Stimulated activated CD8-positive, alpha-beta memory T cell treated with anti-CD3 and anti-CD28 coated beads, Interleukin-15, amount 100 ng/mL, for 1 hour (primary cell): ENCODE measurements at places on chromosomes 12 and 14.

- DNase-seq, result no peak
Measured at GRCh38 chr14:104756477-104757237, 3.7 kb downstream of the SIVA1 start.

GRCh38 chr12:99609455-99610181 lies 37.9 kb upstream of the GARIN6 start:
- DNase-seq, result no peak

GRCh38 chr14:43157661-43158060 lies 1349.4 kb downstream of the FSCB start:
- DNase-seq, result no peak

GRCh38 chr12:97359021-97359690 lies 103.4 kb upstream of the RMST start:
- no peak for DNase-seq

DNA sequence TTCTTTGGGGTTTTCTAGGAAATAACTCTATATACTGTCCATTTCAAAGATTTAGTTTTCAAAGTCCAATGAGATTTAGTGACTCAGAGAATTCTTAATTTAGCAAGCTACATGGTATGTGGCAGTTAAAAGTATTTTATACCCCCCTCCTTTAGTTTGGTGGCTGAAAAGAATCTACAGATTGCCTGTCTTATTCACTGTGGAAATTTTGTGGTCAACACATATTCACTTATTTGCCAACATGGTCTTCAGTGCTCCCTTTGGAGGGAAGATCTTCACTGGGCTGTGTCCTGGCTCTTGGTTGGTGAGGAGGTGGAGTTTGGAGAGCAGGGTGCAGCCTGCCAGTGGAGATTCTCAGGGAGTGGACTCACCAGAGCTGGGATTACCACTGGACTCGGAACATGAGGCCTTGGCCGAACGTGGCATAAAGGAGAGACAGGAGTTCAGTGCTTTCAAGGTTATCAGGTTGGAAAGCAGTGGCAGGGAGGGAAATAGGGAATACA lies 39.8 kb downstream of the SAMD4A start:
- DNase-seq, result no peak

DNA sequence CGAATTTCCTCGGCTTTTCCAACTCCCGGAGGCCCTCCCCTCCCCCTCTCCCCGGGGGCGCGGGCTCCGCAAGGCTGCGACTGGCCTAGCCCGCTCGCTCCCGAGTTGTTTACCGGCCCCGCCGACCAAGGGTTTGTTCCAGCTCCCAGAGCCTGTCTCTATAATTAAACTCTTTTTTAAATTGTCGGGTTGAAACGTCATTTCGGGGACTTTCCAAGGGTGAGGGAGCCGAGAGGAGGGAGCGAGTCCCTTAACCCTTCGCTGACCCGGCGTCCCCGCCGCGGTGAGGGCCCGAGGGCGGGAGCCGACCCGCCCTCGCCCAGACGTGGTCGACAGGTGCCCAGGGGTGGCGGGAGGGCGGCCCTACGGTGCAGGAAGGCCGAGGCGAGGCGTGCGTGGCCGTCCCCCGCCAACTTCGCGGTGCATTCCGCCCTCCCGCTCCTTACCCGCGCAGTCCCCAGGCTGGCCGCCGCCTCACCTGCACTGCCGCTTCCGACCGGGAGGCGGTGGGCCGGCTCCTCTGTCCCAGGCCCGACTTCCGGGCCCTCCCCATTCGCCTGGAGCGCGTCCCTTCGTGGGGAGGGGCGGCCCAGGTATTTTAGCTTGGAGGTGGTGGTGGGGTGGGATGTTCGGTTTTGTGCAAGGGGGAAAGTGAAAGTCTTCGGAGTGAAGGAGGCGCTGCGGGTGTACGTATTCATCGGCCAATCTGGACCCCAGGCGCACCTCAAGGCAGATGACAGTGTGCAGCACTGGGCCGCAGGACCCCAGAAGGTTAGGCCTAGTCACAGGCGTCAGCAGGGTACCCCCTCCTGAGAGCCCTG lies 2.9 kb upstream of the ZFP36L1 start:
- DNase-seq, result no peak

DNA sequence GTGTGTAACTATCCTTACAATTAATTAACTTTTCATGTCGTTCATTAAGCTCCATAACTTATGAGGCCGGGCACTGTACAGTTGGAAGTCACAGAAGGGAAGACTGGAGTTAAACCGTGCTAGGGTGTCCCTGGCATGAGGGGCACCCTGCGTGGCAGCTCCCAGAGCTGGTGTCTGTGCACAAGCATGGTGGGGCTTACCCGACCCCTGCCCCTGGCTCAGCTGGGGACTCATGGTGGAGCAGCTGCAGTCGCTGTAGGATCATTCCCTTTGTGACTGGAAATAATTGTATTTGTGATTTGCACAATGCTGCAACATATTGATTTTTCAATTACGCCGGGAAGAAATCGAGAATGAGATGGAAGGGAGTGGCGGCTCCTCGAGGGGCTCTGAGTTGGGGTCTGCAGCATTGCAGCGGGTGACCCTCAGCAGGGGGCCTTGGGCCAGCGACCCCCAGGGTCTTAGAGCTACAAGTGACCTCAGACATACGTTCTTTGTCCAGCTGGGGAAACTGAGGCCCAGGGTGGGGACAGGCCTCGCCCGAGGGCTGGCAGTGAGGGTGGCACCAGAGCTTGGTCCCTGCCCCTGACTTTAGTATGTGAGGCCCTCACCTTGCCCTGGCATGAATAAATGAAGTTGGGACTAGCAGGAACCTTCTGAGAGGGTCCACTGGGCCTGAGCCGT lies 125.4 kb downstream of the KIF26A start:
- no peak for DNase-seq

GRCh38 chr12:49043856-49044258 lies 16.7 kb downstream of the KMT2D start:
- peak; percentile 67 for DNase-seq

DNA sequence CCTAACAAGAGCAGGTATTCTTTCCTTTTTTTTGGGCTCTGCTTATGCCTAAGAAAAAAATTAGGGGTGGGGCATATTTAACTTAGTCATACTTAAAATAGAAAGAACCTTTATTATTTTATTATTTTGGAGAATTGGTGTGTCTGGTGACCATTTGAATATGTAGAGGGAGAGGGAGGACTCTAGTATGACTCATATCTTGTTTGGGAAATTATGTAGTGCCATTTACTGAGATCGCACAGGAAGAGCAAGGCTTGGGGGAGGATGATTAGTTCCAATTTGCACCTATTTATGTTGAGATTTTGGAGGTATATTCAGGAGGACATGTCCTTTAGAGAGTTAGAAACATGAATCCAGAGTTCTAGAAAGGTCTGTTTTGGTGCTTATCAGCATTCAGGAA lies 9.9 kb downstream of the ZNF410 start:
- DNase-seq, result no peak

- DNase-seq, result no peak
Measured at GRCh38 chr14:78090864-78091263, 79.3 kb upstream of the NRXN3 start.

DNA sequence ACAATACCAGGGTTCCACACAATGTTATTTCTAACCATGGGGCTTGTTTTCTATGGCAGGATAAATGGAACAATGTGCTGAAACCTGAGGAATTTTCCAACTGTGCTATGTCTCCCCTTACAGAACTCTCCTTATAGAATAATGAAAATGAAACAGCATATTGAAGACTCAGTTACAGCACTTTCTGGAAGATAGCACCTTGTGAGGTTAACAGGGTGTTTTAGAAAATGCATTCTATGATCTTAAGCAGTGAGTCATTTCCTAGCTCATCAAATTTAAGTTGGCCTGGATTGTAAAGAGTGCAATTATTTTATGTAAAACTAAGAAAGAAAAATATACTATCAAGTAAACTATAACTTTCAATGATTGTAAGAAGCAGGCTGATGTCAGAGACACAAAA lies 60.1 kb upstream of the CNTN1 start:
- no peak for DNase-seq

- DNase-seq, result no peak
Measured at GRCh38 chr12:12510141-12510540, 52.5 kb downstream of the DUSP16 start.

GRCh38 chr12:39441189-39441962 lies 1.5 kb downstream of the KIF21A start:
- DNase-seq, result no peak

GRCh38 chr14:23033801-23034497 lies 751 bp downstream of the PSMB5 start:
- no peak for DNase-seq

DNA sequence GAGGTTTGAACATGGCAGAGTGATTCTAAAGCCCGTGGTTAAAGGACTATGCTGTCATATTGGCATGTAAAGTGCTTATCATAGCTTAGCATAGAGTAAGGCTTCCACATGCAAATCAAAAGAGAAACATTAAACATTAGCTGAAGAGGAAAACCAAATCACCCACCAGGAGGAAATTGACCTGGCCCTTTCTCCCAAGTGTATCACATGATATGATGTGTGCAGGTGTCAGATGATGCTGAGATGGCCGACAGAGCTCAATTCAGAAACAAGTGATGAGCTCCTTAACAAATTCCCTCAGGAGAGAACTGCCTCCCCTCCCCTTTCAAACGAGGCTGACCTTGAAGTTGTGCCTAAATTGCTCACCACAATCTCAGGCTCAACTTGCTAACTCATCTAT lies 217.1 kb upstream of the BTG1 start:
- no peak for DNase-seq

DNA sequence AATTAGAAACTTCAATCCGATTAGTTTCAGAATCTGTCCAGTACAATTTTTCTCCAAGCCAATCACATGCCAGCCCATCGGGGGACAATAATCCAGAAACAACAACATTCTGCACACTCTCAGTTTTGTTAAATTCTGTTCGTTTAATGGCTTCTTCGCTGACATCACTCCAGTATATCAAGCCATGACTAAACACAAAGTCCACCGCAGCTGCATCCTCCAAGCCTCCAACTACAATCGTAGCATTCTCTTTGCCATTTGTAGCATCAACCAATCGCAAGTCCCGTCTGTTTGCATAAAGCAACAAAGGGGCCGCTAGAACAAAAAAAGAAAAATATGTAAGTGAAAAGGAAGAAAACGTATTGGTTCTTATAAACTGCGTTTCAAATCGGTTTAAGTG lies 22.5 kb downstream of the LRP6 start:
- DNase-seq, result no peak

DNA sequence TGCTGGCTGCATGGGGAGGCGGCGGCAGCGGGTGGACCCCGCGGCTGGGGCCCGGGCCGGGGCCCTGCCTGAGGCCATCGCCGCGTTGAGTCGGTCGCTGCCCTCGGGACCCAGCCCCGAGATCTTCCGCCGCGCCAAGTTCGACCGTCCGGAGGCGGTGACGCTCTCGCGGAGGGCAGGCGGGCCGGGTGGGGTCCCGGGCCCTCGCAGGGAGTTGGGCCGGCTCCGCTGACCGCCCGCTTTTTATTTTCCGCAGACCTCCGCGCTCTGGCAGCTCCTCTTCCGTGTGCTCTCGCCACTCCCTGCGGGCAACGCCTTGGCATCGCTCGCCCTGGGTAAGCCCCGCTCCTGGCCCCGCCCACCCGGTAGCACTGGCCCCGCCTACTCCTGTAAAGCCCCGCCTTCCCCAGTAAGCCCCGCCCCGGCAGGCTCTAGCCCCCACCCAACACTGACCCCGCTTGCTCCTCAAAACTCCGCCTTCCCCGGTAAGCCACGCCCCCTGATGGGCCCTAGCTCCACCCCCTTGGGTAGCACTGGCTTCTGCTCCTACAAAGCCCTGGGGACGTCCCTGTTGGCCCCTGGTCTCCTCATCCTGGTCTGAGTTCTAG lies 424 bp downstream of the TEDC1 start:
- DNase-seq, result peak; percentile 81

DNA sequence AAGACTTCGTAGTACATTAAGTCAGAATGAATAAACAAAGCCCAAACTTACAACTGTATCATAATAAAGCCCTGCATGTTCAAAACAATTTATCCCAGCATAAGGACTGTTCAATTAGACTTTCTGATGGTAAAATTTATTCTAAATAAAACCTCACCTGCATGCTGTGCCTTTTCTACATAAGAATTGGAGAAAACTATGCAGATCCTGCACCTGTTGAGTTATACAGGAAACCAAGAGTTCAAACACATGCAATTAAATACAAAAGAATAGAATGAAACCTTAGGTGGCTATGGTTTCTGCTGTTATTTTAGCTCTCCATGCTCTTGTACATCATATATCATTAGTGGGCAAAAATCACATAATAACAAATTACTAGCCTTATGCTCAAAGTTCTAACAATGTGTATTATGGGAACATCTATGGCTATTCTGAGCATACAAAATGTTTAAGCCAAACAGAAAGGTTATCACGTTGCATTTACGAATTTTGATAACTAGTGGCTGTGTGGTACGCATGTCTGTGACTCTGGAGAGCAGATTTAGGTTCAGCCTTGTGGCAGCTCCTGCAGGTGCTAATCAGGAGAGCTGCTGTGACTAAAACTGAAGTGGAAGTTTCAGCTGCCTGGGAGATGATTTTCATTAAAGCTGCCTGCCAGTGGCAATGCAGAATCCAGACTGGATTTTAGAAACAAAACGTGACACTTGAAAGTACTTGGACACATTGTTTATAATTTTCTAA lies 36.1 kb upstream of the LRFN5 start:
- no peak for DNase-seq

DNA sequence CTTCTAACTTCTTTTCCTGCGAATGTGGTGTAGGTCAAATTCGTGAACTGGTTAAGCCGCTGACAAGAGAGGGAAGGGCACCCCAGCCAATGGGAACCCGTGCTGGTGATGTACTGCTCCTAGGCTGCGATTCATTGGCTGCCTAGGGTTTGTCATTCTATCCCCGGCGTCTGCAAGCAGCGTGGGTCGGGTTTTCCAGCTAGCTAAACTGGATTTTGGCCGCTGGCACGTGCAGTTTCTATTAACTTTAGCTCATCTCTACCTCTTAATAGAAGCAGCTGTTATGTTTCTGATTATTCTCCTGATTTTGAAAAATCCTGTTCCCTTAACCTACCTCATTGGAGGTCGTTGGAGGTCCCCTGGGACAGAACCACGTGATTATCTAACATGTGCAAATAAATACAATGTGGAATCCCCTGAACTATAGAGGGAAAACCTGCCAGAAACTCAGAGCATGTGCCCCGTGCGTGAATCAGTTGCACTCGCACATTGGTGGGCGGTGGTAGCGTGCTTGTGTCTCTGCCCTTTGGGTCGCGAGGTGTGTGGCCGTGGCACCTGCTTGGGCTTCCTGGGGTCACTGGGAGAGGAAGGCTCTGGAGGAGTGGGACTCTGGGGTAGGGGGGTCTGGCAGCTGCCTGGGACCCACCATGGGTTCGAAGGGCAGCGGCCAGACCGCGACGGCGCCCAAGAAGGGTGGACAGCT lies 876 bp upstream of the PPM1A start:
- DNase-seq, result peak; percentile 49

DNA sequence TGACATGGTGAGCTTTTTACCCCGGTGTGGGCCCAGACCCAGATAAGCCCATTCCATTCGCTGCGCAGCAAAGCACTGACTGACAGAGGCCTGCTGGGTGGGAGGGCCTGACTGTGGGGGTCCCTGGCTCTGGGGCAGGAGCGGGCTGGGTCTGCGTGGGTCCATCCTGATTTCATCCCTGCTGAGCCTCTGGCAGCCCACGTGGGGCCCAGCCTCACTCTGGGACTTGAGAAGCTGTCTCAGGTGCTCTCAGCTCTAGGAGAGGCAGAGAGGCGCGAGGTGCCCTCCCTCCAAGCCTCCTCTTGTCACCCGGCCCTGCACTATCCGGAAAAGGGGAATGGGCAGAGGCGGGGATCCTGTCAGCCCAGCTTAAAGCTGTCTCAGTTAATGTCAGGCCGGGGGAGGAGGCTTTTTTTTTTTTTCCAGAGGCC lies 927 bp downstream of the ABCB9 start:
- no peak for DNase-seq

GRCh38 chr12:65534238-65534841 lies 255.9 kb downstream of the MSRB3 start:
- DNase-seq, result no peak
